Mesothelial cell of epicardium (in vitro differentiated cells): ENCODE measurements at places on chromosomes 6 and 20. TPM values are rescaled to one million over a fixed set of nuclear protein-coding genes. Genes with fewer than 3 reads are reported as not detected.

Gene ECT2L
- 0.14 to 0.40 TPM (median 0.40 TPM) in 3 replicates for total RNA-seq

Gene CST5
- not detected in 3 replicates for total RNA-seq

GRCh38 chr20:57658833-57659516 is 38.7 kb upstream of the ZBP1 start:
- H3K36me3 ChIP-seq: peaks cover 8% of the 10 kb centered on the region
- DNase-seq: peak; percentile 11
- H3K4me1 ChIP-seq: peaks cover 15% of the 10 kb centered on the region
- no peak overlapping the region for H3K27ac ChIP-seq

- peaks cover 57% of the 10 kb centered on the region for H3K4me1 ChIP-seq
- peak overlapping the region; percentile 67 for H3K27ac ChIP-seq
- no peak overlapping the region for H3K4me3 ChIP-seq
Measured at GRCh38 chr6:119340796-119341487, 8.6 kb downstream of the MAN1A1 start.

- DNase-seq: no peak
- H3K4me3 ChIP-seq: no peak overlapping the region
- no peaks in the 10 kb centered on the region for H3K36me3 ChIP-seq
- H3K27ac ChIP-seq: peak overlapping the region; percentile 93
- peaks cover 68% of the 10 kb centered on the region for H3K4me1 ChIP-seq
Measured at GRCh38 chr6:7529141-7529540, 12.3 kb upstream of the DSP start.

DNA sequence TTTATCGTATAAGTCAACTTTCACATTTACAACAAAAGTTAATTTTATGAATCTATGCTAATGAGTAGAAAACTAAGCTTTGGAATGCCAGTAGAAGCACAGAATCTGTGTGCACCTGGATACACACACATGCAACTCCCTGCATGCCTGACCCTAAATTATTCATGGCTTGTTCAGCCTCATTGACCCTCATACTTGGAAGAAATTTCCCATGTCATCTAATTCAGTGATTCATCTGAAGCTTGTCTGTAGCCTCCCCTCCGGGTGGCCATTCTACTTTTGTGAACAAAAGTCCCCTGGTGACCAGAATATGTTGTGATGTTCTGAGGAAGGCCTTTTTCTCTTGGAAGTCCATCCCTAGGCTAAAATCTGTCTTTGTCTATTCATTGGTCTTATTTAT is 1078.4 kb downstream of the KIF16B start:
- no peaks in the 10 kb centered on the region for H3K4me1 ChIP-seq
- H3K27me3 ChIP-seq: no peaks in the 10 kb centered on the region
- H3K27ac ChIP-seq: no peak overlapping the region
- peaks cover 3% of the 10 kb centered on the region for H3K36me3 ChIP-seq
- no peak for DNase-seq

- no peaks in the 10 kb centered on the region for H3K4me1 ChIP-seq
- H3K4me3 ChIP-seq: no peak overlapping the region
- no peak for DNase-seq
- no peaks in the 10 kb centered on the region for H3K27me3 ChIP-seq
- H3K27ac ChIP-seq: no peak overlapping the region
- H3K36me3 ChIP-seq: peaks cover 41% of the 10 kb centered on the region
Measured at GRCh38 chr20:56518721-56519398, 5.7 kb upstream of the FAM209A start.

GRCh38 chr6:44829836-44830235 is 442.3 kb downstream of the CDC5L start:
- H3K4me1 ChIP-seq: peaks cover 75% of the 10 kb centered on the region
- H3K4me3 ChIP-seq: no peak overlapping the region
- H3K27me3 ChIP-seq: no peaks in the 10 kb centered on the region

Gene HELZ2
- 35.1 to 44.4 TPM (median 40.0 TPM) in 3 replicates for total RNA-seq

DNA sequence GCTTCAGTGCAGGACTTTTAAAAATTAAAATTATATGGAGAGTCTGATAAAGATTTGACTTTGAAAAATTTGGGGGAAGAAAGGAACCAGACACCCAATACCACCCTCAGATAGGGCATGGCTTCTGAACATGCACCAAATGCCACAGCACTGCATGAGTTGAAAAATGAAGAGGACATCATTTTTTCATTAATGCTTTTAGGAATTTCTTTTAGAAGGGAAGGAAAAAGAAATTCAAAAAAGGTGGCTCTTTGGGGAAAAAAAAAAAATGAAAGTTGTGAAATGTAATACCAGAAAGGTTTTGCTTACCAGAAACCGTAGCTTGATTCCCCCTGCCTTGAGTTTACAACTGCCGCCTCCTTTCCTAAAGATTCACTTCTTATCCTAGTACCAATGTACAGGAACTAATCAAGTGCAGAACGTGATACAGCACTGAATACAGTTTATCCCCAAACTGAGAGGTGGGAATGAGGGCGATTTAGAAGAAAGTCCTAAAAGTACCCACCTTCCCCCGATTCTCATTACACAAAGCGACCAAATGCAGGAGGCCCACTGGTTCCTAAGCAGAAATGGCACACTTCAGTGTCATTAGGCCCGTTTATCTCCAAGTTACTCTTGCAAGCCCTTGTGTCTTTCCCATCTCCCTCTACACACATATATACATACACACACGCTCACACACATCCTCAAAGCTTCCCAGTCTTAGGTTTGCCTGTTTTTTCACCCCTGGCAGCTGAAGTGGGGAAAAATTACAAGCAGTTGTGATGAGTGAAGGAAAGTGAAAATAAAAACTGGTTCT is 2.8 kb downstream of the PPP1R10 start:
- peaks cover 19% of the 10 kb centered on the region for H3K36me3 ChIP-seq
- peak overlapping the region; percentile 100 for H3K27ac ChIP-seq
- DNase-seq: no peak
- H3K4me1 ChIP-seq: peaks cover 65% of the 10 kb centered on the region
- H3K27me3 ChIP-seq: no peaks in the 10 kb centered on the region

- H3K27me3 ChIP-seq: peaks cover 20% of the 10 kb centered on the region
- H3K4me1 ChIP-seq: peaks cover 6% of the 10 kb centered on the region
- no peak overlapping the region for H3K4me3 ChIP-seq
- no peak overlapping the region for H3K27ac ChIP-seq
Measured at GRCh38 chr6:84361372-84362192, 134.1 kb upstream of the CEP162 start.

Gene C6orf58
- 0.18 to 0.51 TPM (median 0.38 TPM) in 3 replicates for total RNA-seq

Gene ENPP5
- total RNA-seq: 7.4 to 8.7 TPM (median 7.7 TPM) in 3 replicates

DNA sequence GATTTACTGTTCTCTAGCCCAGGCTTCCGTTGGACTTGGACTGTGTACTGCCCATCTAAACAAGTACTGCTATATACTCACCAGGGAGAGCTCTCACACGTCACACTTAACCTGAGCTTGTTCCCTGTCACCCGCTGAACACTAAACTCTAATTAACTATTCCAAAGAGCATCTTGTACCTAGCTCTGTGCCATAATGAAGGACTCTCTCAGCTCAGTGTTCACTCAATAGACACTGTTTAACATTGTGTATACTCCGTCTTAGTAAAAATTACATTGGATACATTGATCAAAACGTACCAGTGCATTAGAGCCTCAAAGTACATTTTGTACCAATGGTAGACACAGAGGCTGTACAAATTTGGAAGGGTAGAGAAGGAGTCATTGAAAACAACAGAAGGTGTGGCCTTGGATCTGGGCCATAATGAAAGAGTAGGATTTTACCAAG is 55.4 kb upstream of the EPHA7 start:
- H3K4me3 ChIP-seq: no peak overlapping the region
- H3K4me1 ChIP-seq: peaks cover 2% of the 10 kb centered on the region
- H3K27ac ChIP-seq: no peak overlapping the region
- DNase-seq: no peak
- H3K36me3 ChIP-seq: no peaks in the 10 kb centered on the region
- no peaks in the 10 kb centered on the region for H3K27me3 ChIP-seq

DNA sequence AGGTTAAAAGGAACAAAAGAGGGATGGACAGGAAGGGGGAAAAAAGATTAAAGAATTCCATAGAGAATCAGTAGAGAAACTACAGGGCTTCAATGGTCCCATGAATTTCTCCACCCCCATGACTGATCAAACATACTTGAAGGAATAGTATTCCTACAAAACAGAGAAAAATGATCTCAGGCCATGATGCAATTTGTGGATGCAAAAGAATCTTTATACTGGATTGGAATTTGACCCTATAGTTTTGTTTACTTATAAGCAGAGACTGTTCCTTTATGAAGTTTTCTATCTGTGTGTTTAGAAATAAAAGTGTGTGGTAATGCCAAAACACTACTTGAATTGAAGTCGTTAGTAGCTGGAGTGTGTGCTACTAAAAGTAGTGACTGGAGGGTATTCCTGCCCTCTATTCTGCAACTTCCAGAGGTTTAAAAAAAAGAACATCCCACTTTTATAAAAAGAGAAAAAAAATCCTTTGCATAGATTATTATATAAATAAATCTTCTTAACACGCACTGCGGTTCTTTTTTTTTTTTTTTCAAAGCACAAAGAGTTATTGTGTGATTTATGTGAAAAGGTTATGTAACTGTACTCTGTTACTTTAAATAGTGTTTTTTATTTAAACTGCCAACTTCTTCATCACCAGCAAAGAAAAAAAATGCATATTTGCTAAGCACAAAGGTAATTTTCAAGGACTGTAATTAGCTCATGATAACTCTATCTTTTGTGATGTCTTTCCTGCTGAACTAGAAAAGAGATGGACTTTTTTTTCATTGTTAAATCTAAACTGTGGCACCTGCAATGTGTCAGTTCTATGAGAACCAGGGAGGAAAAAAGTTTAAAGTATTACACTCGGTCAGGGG is 214.5 kb upstream of the CITED2 start:
- H3K27me3 ChIP-seq: no peaks in the 10 kb centered on the region
- H3K27ac ChIP-seq: peak overlapping the region; percentile 83
- no peak overlapping the region for H3K4me3 ChIP-seq
- DNase-seq: no peak
- H3K4me1 ChIP-seq: peaks cover 56% of the 10 kb centered on the region

DNA sequence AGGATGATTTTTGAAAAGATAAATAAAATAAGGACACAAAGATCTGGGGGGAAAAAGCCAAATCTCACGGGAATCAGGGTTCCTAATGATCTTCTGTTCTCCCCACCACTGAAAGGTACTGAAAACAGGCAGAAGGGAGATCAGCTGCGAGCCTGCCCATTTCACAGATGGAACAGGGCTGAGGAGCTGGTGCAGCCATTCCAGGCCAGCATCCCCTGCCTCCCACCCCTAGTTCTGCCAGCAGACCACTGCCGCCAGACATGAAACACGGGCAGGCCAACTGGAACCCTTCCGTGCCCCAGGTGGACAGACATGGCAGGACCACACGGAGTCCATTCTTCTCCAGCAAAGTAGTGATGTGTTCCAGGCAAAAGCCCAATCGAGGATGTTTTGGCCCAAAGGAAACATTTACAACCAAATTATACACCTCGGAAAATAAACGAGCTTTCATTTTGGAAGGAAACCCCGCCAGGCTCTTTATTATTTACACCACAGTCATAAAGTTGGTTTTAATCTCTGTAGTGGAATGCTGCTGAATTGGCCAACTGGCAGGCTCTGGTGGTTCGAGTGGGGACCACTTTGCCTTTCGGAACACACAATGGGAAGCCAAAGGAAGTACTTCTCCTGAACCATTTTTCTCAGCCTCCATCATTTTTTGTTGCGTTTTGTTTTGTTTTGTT is 28.2 kb downstream of the ISM1 start:
- H3K27me3 ChIP-seq: peaks cover 2% of the 10 kb centered on the region
- H3K4me3 ChIP-seq: no peak overlapping the region
- no peak for DNase-seq
- H3K36me3 ChIP-seq: no peaks in the 10 kb centered on the region

- DNase-seq: no peak
- no peak overlapping the region for H3K27ac ChIP-seq
- no peak overlapping the region for H3K4me3 ChIP-seq
- peaks cover 45% of the 10 kb centered on the region for H3K4me1 ChIP-seq
Measured at GRCh38 chr6:138119976-138120375, 12.8 kb upstream of the PERP start.

DNA sequence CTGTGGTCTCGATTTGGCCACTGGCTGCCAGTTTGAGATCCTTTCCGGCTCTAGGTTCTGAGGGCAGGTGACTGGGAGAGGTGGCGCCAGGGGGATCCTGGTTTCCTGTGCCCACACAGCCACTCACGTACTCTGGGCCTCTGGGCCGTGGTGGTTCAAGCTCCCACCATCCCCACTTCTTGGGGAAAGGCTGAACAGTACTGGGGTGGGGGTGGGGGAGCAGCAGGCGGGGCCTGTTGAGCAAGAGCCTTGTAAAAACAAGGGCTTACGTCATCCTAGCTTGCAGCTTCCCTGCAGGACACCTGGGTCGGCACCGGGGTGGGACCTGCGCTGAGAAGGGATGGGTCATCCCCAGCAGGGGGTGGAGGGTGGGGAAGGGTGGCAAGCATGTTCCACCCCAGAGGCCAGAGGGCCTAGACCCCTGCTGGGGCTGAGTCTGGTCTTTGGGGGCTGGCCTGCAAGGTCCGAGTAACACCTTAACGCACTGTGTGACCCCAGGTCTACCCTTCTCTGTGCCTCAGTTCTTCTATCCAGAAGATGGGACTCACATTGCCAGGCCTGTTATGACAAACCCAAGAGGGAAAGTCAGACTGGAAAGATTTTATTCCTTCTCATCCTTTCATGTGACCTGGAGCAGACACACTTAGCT is 3.1 kb upstream of the CEBPB start:
- H3K27me3 ChIP-seq: no peaks in the 10 kb centered on the region
- peaks cover 3% of the 10 kb centered on the region for H3K36me3 ChIP-seq
- peaks cover 5% of the 10 kb centered on the region for H3K4me1 ChIP-seq
- no peak for DNase-seq

DNA sequence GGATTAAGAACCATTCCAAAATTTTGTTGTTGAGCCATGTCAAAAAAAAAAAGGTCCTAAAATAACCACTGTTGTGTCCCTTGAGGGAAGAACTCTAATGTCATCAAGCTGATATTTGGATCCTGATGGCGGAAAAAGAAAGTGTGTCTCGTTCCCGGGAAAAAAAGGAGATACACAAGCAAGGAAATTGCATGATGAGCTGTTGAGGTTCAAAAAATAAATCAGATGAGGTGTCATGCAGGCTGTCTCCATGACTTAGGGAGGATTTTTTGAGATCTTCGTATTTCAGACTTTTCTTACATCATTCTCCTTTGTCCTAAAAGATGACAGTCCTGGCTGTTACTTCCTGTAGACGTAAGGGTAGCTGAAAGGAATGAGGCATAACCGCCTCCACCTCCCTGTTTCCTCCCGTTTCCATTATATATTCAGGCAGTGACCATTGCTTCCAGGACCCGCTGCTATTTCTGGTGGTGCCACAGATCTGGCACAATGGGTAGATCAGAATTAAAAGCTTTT is 117.3 kb upstream of the TNFAIP3 start:
- H3K4me1 ChIP-seq: peaks cover 5% of the 10 kb centered on the region
- no peaks in the 10 kb centered on the region for H3K36me3 ChIP-seq
- H3K27ac ChIP-seq: no peak overlapping the region
- H3K4me3 ChIP-seq: no peak overlapping the region

Gene TRERF1
- 18.6 to 20.3 TPM (median 19.8 TPM) in 3 replicates for total RNA-seq
